Fibroblast of skin of left biceps (primary cell): ENCODE measurements at places on chromosomes 5 and 9.
A peak's percentile ranks its signal among the peaks of the same experiment; 100 is the strongest.

GRCh38 chr5:115267617-115268016 lies 4.9 kb upstream of the PGGT1B start:
- DNase-seq: peak; percentile 17

GRCh38 chr9:125763394-125763801 lies 16.2 kb downstream of the PBX3 start:
- no peak for DNase-seq

DNA sequence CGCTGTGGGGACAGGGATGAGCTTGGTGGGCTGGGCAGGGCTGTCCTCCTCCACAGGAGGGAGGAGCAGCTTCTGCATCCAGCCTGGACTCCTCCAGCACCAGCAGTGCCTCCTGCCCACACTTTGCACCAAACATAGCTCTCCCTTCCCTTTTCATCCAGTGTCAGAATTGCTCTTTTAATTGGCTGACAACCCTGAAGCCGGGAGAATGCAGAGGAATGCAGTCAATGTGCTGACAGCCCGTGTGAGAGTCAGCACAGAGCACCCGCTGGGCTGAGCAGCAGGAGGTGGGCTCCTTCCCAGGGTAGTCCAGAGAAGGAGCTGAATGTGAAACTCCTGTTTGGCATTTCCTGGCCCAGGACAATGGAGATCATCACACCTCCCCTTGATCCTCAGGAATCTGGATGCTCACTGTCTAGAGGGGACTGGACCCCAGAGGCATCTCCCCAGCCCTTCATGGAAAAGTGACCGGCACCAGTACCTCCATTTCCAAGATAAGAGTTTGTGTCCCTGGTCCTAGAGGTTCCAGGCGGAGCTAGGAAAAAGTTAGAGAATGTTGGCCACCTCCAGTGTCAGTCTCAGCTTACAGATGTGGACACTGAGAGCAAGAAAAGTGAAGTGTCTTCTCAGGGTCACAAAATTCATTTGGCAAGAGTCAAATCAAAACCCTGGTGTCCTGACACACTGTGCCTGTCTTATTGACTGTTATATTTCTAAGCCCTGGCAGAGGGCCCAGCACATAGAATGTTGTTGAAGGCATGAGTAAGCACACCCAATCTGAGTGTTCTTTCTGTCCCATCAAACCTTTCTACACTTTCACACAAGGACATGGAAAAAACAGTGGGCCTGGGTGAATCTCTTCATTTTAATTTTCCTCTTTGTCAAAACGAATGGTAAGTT lies 202.1 kb downstream of the SNX18 start:
- peak; percentile 78 for DNase-seq

DNA sequence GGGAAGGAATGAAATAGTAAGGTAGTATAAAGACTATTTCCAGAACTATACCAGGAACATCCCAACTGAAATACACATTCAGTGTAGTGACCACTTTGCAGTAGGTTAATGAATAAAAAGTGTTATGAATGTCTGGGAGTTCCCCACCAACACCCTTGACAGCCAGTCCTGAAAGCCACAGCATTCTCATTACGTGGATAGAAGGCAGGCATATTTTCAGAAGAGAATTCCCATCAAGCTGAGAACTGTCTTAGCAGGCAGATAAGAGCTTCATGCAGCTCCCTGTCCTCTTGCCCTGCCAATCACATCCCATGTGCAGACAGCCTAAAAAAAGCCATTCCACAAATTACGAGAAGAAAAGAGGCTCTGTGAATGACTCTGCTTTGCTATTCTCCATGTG lies 695.0 kb downstream of the DTWD2 start:
- no peak for DNase-seq

GRCh38 chr9:36040271-36040925 lies 3.7 kb downstream of the RECK start:
- no peak for DNase-seq

GRCh38 chr5:80239680-80240367 lies 16.0 kb downstream of the SERINC5 start:
- no peak for DNase-seq

DNA sequence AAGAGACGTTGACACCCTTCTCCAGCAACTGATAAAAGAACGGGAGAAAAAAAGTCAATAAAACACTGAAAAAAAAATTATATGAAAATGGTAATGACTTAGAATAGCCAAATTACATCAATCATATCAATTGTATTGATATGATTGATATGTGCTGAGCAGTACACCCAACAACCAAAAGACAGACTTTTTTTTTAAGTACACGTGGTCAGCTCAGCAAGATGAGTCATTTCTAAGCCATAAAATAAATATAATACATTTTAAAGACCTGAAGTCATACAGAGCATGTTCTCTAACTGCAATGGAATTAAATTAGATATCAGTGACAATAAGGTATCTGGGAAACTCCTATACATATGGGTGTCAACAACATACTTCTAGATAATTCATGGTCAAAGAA lies 30.9 kb upstream of the OLFM1 start:
- no peak for DNase-seq

DNA sequence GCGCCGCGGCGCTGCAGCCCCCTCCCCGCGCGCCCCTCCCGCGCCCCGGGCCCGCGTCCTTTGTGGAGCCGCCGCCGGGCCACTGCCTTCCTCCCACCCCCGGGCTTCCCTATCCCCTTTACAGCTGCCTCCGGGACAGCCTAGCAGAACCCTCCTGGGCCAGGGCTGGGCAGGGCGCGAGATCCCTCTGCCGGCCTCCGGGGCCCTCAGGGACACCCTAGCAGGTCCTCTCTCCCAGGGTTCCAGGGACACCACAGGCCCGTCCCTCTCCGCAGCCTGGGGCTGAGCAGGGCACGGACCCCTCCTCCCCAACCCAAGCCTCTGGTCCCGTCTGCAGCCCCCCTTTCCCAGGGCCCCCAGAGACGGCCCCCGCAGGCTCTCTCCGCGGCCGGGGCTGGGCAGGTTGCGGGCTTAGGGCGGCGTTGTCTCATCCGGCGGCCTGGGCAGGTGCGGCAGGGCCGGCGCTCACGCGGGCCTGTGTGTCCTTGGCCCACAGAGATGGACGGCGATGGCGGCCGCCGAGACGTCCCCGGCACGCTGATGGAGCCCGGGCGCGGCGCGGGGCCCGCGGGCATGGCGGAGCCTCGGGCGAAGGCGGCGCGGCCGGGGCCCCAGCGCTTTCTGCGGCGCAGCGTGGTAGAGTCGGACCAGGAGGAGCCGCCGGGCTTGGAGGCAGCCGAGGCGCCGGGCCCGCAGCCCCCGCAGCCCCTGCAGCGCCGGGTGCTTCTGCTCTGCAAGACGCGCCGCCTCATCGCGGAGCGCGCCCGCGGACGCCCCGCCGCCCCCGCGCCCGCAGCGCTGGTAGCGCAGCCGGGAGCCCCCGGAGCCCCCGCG lies 710 bp downstream of the WNK2 start:
- DNase-seq: no peak

DNA sequence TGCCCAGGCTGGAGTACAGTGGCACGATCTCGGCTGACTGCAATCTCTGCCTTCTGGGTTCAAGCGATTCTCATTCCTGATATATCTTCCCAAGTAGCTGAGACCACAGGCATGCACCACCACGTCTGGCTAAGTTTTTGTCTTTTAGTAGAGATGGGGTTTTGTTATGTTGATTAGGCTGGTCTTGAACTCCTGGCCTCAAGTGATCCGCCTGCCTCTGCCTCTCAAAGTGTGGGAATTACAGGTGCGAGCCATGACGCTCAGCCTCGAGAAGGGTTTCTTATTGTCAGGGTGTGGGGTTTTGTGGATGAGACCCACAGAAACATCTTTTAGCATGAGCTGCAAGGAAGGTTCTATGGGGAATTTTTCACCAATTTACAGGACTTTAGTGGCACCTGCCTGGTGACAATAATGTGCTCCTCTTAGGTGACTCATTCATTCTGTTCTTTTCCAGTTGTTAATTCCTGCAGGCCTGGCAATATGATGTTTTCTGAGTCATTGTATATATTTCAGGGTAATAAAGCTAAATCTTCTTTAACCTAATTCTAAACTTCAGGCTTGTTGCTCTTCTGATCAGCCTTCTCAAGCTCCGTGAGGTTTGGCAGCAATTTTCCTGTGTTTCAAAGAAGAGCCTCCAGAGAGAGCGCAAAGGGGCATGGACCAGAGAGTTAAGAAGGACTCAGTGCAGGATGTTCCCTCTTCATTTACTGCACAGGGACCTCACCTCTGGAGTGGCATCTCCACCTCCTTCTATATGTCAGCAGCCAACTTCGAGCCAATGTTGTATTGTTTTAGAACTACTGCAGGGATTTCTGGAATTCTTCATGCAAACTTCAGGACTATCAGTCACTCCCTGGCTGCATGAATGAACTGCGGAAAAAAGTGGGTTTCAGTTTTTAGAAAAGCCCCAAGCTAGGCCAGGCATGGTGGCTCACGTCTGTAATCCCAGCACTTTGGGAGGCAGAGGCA lies 77.8 kb upstream of the ZNF618 start:
- no peak for DNase-seq

- no peak for DNase-seq
These were observed 43.8 kb upstream of the DAB2IP start for GRCh38 chr9:121607434-121608167.

- no peak for DNase-seq
These were observed 29.9 kb downstream of the COL5A1 start for GRCh38 chr9:134671341-134672113.

GRCh38 chr9:128316421-128316820 lies 5.8 kb downstream of the TRUB2 start:
- DNase-seq: no peak

GRCh38 chr5:101435768-101436167 lies 532.7 kb upstream of the ST8SIA4 start:
- no peak for DNase-seq

DNA sequence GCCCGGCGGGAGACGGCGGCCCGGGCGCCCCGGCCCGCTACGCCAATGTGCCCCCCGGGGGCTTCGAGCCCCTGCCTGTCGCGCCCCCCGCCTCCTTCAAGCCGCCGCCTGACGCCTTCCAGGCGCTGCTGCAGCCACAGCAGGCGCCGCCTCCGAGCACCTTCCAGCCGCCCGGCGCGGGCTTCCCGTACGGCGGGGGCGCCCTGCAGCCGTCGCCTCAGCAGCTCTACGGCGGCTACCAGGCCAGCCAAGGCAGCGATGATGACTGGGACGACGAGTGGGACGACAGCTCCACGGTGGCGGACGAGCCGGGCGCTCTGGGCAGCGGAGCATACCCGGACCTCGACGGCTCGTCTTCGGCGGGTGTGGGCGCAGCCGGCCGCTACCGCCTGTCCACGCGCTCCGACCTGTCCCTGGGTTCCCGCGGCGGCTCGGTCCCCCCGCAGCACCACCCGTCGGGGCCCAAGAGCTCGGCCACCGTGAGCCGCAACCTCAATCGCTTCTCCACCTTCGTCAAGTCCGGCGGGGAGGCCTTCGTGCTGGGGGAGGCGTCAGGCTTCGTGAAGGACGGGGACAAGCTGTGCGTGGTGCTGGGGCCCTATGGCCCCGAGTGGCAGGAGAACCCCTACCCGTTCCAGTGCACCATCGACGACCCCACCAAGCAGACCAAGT lies 723 bp downstream of the SNX18 start:
- no peak for DNase-seq

DNA sequence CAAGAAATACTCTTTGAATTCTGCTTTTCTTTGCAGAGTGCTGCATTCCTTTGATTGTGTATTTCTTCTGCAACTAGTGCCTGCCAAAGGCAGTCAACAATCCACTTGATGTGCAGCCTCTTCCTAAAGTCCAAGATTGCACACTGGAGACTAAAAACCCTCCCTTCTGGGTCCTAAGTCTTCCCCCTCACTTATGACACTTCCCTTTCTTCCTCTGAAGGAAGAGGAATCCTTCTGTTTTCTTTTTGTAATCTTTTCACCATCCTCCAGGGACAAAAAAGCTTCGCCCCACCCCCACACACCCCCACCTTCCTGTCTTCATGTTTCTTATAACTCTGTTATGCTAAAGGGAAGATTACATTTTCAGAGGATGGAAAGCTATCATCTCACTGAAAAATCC lies 39.9 kb downstream of the WDR36 start:
- DNase-seq: no peak

- no peak for DNase-seq
These were observed 26.2 kb upstream of the LTC4S start for GRCh38 chr5:179767496-179768100.
